ENCODE measurements at places on chromosomes 3 and 15.

DNA sequence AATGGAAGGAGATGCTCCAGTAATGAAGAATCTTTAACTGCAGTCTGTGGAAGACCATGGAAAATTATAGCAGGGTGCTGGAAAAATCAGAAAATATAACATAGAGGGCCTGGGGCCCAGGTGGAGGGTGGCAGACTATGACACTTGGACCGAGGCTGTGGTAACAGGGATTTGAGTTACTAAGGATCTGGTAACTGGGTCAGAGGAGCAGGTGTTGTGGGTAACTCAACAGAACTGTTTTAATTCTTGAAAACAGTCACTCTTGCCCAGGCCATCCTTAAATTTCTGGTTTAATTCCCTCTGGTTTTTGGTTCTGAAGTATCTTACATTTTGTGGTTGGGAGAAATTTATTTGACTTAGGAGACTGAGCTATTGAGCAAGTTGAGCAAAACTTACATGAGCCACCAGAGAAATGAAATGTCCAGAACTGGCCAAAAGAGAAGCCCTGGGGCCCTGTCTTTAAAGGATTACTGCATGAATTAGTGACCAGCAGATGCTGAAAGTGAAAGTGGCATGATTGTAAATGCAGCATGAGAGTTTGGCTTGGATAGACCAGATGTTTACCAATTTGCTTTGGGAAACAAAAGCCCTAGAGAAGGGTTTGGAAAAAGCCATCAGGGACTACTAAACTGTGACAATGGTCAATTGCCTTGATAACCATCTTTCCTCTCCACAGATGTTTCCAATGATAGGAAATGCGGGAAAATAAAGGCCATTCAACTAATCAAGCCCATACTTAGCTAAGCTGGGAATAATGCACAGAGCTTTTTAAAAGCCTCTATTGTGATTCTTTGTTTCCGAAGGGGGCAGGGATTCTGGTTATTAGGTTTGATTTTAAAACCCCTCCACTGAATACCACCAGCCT, 374.9 kb upstream of the TGFBR2 start:
- no peak for DNase-seq

DNA sequence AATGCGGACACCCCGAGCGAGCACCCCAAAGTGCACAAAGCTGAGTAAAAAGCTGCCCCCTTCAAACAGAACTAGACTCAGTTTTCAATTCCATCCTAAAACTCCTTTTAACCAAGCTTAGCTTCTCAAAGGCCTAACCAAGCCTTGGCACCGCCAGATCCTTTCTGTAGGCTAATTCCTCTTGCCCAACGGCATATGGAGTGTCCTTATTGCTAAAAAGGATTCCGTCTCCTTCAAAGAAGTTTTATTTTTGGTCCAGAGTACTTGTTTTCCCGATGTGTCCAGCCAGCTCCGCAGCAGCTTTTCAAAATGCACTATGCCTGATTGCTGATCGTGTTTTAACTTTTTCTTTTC, 5.3 kb downstream of the BHLHE40 start:
- DNase-seq: no peak

DNA sequence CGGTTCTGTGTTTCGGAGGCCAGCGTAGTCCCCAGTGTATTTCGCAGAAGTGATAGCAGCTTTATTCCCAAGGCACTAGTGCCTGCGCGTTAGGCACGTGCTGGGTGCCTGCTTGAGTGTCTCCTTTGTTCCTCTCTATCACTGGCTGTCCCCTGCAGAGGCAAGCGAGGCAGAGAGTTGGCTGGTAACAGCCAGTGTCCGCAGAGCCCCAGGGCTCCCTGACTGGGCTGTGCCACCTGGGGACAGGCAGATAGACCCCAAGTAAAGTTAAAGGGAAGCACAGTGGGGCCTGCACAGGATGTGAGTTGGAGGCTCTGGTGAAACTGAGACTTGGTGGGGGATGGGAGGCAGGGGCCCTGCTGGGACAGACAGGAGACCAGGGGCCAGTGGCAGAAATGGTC, 50.7 kb downstream of the APBA2 start:
- DNase-seq: no peak

- no peak for DNase-seq
Observed at GRCh38 chr3:29614954-29615353, 334.1 kb downstream of the RBMS3 start.
